ENCODE measurements at places on chromosomes 3 and 15. TPM values are rescaled to one million over a fixed set of nuclear protein-coding genes. Genes with fewer than 3 reads are reported as not detected.

- H3K27me3 ChIP-seq, result peaks cover 7% of the 10 kb centered on the region
- DNase-seq, result peak; percentile 63
- no peaks in the 10 kb centered on the region for H3K36me3 ChIP-seq
- no peak overlapping the region for H3K4me3 ChIP-seq
- peaks cover 6% of the 10 kb centered on the region for H3K4me1 ChIP-seq
Measured at GRCh38 chr3:12423918-12424630, 60.2 kb upstream of the TSEN2 start.

- peaks cover 4% of the 10 kb centered on the region for H3K4me1 ChIP-seq
- no peak overlapping the region for H3K27ac ChIP-seq
- no peak overlapping the region for H3K4me3 ChIP-seq
- H3K36me3 ChIP-seq, result no peaks in the 10 kb centered on the region
- DNase-seq, result peak; percentile 48
Measured at GRCh38 chr3:28916713-28917499, 364.0 kb upstream of the RBMS3 start.

GRCh38 chr15:76344893-76345582 lies 8.5 kb downstream of the ISL2 start:
- DNase-seq, result no peak
- H3K27ac ChIP-seq, result no peak overlapping the region
- peak overlapping the region; percentile 37 for H3K4me3 ChIP-seq
- peaks cover 59% of the 10 kb centered on the region for H3K27me3 ChIP-seq

The GCNT3 gene
- not detected for total RNA-seq

The KIF7 gene
- 3.7 TPM for total RNA-seq

The RETNLB gene
- total RNA-seq, result not detected

The BFSP2 gene
- 1.1 TPM for total RNA-seq

The C2CD4A gene
- 1.0 TPM for total RNA-seq

The PARP6 gene
- 48.7 TPM for total RNA-seq

The PRSS50 gene
- not detected for total RNA-seq
